ENCODE measurements at places on chromosomes 3 and 15.

- no peak for DNase-seq
Measured at GRCh38 chr3:468172-468571, 271.6 kb downstream of the CHL1 start.

DNA sequence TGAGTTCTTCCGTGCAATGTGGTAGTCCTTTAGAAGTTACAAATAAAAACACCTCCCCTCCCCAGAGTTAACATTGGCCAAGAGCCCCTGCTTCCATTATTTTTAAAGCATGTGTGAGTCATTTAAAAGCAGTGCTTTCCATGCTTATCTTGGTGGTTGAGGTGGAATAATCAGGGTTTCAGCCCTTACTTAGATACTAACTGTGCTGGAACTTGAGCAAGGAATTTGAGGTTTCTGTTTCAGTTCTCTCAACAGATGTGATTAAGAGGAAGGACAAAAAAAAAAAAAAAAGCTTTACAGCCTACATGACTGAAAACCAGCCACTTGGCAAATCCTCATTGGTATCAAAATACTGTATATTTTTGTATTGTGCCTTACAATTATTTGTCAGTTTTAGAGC lies 64.5 kb downstream of the CGNL1 start:
- DNase-seq = no peak

- DNase-seq = peak; percentile 13
Measured at GRCh38 chr3:90091549-90091948, 984.1 kb downstream of the EPHA3 start.

DNA sequence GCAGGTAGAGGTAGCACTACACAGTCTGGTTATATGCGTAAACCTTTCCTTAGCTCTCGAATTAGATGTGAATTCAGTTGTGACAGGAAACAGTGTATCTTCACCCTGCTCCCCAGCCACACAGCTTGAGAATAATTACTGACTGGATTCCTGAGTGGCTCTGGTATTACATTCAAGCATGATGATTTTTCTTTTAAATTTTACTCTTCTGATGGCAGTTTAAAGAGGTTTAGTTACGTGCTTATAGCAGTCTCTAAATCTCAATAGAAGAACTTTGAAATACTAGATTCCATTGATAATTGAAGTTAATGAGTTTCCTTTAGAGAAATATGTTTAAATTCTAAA lies 98.8 kb downstream of the FNDC3B start:
- no peak for DNase-seq

- no peak for DNase-seq
Measured at GRCh38 chr15:81054236-81054635, 53.5 kb downstream of the TLNRD1 start.

DNA sequence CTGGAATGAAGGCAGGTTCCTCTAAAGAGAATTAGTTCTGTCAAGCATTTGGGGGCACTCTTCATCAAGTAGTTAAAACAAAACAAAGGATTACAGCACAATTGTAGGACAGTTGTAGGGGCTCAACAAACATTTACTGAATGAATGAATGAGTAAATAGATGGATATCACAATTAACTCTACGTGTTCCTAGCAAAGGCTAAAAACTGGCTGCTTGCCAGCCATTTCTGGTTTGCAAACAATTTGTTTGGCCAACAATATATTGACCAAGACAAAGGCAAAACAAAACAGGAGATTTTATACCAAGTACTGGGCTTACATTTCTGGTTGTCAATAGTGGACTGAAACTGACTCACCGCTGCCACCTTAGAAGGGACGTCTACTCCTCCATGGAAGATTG lies 116.8 kb downstream of the ZNF280D start:
- peak; percentile 1 for DNase-seq

GRCh38 chr15:73647259-73648013 lies 14.2 kb upstream of the NPTN start:
- no peak for DNase-seq

DNA sequence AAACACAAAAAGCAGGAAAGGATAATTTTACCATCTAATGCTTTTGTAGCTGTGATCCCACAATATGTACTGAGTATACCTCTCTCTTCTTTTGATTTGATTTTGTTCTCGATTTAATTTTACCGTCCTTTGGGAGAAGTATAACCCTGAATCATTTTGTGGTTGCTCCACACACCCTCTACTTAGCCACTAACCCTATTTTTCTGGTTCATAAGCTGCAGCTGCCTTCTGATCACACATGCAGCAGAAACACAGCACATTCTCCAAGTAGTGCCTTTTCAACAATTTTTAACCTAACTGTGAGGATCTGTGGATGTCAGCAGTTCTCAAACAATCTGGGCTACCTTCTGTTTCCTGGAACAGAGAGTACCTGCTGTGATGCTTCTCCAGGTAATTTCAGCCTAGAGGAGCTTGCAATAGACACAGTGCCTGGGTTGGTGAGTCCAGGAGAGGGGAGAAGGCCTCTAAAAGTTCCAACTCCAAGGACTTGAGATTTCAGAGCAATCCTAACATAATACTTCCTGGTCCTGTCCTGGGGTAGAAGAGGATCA lies 40.3 kb downstream of the HGD start:
- DNase-seq = no peak

DNA sequence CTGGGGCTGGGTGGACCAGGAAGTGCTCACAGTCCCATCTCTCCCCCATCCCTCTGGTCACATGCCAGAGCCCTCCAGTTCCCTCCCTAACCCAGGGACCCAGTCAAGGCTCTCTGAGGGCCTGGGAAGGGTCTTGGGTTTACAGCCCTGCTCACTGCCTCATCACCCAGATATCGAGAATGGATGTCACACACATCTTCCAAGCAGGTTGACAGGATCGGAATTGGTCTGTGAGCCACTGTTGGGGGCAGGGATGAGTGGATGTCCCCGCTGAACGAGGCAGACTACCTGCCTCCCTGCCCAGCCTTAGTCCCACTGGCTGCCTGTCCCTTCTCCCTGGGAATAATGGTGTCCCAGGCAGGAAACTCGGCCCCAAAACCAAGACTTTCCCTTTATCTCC lies 20.0 kb upstream of the GOLGA6C start:
- DNase-seq = no peak

GRCh38 chr15:74316141-74316540 lies 51.3 kb downstream of the CYP11A1 start:
- no peak for DNase-seq

- no peak for DNase-seq
Measured at GRCh38 chr3:129503471-129504291, 24.8 kb upstream of the RHO start.

DNA sequence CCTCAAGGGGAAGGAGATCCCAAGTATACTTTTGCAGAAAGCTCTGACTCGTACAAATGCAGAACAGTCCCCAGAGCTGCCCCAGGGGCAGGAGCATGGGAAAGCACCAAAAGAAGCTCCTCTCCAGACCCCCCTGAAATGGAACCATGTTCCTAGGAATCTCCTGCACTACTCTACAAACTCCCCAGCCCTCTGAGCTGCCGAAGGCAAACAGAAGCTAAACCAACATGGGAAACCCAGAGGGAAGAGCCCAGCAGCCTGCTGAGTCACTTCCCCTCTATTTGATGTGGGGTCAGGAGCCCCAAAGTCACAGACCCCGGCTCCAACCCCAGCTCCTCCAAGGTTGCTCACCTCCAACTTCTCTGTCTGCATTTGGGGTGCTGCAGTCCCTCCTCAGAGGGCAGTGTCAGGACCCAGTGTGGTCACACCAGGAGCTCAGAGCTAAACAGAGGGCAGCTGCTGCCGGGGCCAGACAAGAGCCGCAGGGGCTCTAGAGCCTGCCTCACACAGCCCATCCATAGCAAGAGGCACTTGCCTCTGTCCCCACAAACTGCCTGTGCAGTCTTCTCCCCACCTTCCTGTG lies 3.8 kb upstream of the PLXNA1 start:
- no peak for DNase-seq

GRCh38 chr15:68843425-68844311 lies 23.0 kb upstream of the ANP32A start:
- peak; percentile 22 for DNase-seq
